HFF-Myc (cell line): ENCODE measurements at places on chromosomes 7 and 10.
A peak's percentile ranks its signal among the peaks of the same experiment; 100 is the strongest.

- no peak for DNase-seq
Observed at GRCh38 chr10:21702633-21703111, 168.6 kb downstream of the MLLT10 start.

DNA sequence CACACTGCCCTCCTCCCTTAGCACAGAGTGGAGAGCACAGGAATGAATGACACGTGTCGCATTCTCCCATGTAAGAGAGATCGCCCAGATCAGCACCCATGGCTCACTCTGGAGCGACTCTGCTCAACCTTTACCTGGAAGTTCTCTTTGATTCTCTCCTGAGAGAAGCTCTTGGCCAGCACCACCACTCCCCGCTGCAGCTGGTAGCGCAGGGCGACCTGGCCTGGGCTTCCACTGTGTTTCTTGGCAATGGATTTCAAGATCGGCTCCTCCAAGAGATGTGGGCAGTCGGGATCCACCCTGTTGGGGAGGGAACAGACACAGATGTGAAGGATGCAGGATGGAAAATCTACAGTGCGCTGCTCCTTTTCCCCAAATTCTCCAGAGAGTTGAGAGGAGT is 27.4 kb downstream of the AKR1C8 start:
- no peak for DNase-seq

DNA sequence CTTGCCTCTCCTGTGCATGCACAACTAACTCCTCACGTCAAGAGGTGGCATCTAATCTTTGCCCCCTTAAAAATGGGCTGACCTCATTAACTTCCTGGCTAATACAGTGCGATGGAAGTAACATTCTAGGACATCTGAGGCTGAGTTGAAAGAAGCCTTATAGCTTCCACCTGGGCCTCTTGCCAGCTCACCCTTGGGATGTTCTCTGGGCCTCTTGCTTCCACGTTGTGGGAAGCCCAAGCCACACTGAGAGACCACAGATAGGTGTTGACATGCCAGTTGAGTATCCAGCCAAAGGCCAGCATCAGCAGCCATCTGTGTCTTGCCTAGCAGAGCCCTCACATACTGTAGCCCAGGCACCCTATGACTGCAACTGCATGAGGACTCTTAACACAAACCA is 60.8 kb upstream of the GDF10 start:
- no peak for DNase-seq

DNA sequence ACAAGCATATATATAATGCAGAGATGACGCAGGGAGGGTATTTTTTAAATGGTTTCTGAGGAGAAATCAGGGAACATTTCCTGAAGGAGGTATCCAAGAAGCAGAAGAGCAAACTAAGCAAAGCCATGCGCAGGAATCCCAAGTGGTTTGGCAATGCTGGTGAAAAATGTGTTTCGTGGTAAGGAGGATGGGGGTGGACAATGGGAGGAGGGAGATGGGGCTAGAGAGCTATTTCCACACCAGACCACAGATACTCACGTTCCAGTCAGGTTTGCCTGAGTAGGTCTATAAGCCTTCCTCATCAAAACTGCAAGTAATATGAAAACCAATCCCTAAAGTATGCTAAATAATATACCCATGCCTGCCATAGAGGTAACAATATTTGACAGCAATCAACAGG is 223.7 kb upstream of the MKLN1 start:
- DNase-seq, result no peak

DNA sequence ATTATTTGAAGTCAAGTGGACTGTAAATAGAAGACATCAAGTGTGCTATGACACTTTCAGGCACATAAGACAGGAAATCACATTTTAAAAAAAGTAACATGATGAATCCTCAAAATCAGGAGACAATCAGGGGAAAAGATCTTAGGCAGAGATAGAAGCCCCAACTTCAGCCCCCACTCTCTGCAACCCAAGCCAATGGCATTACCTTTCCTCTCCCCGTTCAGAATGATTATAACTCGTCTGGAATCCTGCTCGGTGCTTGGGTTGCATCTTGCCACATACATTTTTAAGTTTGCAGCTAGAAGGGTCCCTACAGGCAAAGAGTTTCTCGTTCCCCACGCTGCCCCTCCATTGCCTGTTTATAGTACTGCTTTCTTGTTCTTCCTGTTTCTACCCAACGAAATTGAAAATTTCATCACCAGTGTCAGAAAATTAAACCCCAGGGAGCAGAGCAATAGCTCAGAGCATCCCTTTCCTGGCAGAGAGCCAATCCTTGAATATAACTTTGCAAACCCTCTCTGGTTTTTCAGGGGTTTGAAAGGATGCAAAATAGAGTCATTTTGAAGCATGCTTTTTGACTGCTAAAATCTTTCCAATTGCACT is 260.5 kb upstream of the AOAH start:
- no peak for DNase-seq

DNA sequence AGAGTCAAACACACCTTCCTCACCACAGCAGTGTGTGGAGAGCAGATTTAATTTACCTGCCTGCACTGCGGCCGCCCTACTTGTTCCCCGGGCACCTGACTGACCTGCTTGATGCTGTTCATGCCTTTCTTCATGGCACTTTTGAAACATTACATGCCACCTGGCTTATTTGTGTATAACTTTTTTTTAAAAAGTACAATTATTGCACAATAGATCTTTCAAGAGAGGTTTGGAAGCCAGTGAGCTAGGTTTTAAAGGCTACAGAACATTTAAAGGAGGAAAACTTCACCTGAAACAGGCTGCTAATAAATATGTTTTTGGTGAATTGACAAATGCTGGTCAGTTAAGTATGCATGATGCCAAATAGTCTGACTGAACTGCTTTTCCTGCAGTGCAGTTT is 33.1 kb downstream of the SLC18A2 start:
- no peak for DNase-seq

- DNase-seq, result no peak
Observed at GRCh38 chr7:1645476-1645875, 24.6 kb upstream of the ELFN1 start.

GRCh38 chr10:836782-837181 is 94.7 kb downstream of the LARP4B start:
- no peak for DNase-seq

GRCh38 chr10:98664329-98665042 is 217.8 kb upstream of the HPS1 start:
- peak; percentile 12 for DNase-seq

GRCh38 chr7:29143751-29144150 is 2.6 kb downstream of the CPVL start:
- DNase-seq, result no peak
